T-helper 17 cell (primary cell): ENCODE measurements at places on chromosomes 5 and 9.

DNA sequence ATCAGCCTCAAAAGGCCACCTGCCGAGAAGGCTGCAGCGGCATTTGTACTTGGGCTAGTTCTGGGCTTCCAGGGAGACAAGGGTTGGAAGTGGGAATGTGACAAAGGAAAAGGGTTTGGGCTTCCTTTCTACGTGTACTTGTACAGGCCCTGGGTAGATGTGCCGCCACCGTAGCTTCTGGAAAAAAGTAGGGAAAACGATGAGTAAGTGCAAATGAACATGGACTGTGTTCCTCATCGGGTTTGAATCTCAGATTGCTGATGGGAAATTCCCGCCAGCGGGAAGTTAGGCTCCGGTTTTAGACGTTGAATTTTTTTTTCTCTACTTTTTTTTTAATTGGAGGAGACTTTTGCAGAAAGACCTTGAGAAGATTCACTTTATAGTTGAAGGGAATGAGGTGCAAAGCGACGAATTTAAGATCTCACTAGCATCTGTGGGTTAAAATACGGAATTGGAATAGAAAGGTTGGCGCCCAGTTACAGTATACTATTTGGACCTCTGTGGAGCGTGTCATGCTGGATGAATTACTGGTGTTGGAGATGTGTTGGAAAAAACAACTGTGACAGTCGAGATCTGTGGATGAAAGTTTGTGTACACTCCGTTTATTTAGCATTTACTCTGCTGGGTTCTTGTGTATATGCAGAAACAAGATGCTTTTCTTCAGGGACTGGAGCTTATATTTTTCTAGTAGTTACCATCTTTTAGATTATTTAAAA lies 1.2 kb downstream of the G3BP1 start:
- DNase-seq, result no peak

DNA sequence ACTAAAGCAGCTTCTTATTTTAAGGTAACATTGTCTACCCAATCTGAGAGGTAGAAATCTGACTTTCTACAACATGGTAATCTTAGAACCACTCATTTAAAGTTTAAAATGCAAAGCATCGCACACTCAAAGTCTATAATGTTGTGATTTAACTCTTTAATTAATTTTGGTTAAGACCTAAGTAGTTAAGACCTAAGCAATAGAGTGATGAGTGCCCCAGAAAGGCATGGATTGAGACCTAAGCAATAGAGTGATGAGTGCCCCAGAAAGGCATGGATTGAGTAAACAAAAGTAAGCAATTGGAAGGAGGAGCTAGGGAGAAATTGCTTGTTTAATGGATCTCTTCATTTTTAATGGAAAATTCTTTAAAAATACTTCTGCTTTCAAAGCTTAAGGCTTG lies 86.8 kb downstream of the NLN start:
- DNase-seq, result no peak

DNA sequence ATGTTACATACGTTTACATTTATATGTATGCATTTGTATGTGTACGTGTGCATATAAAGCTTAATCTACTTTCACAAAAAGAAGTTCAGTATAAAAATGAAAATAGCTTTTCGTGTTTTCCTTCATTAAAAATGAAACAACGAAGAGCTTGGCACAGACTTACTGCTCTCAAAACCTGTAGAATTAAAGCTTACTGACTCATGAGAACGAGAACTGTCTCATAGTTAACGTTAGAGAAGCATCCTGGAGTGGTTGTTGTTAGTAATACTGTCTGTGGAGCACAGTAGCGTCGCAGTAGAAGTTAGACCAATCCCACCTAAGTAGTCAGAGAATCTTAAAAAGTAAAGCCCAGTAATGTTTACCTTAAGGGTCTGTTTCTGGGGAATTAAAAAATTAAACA lies 1.3 kb downstream of the MAT2B start:
- no peak for DNase-seq

- DNase-seq, result no peak
Measured at GRCh38 chr5:181164076-181164952, 16.9 kb downstream of the OR2V2 start.

DNA sequence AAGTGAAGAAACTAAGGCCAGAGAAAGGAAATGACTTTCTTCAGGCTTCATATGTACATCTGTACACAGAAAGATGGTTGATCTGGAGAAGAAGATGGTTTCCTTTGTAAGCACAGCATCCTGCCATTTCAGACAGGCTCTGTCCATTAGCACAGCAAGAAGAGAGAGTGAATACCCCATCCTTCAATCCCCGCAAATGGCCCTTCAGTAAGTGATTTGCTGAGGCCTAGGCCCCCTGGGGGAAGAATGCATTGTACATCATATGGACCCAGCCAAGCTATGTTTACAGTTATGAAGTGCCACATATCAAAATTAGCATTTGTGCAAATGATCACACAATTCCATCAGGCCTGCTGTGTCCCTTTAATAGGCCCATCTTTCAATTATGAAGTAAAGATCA lies 657.4 kb downstream of the BRINP1 start:
- DNase-seq, result no peak

- DNase-seq, result no peak
Measured at GRCh38 chr5:157188270-157188669, 7.6 kb downstream of the ITK start.

DNA sequence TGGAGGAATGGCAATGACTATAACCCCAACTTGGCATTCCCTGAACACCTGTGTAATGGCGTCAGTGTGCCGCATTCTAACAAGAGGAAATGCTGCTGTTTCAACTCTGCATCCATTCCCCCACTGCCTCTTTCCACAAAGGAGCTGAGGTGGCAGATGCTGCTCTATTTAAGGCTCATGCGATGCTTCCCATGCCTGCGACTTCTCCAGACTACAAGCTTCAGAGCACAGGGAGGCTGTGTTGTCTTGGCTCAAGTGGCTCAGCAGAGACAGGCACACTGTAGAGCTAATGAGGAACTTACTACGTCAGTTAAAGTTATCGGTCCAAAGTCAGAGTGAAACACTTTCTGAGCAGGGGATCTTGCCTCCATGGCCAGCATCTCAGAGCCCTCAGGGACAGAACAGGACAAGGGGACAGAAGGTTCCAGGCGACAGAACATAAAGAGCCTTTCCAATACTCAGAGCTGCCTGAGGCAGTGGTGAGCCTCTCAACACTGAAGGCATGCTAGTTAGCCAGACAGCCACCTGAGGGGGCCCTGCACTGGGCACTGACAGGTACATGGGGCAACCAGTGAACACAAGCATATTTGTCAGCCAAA lies 21.8 kb downstream of the TNIP1 start:
- DNase-seq, result no peak

- DNase-seq, result peak; percentile 22
Measured at GRCh38 chr5:180860273-180860886, 696 bp downstream of the ZFP62 start.

DNA sequence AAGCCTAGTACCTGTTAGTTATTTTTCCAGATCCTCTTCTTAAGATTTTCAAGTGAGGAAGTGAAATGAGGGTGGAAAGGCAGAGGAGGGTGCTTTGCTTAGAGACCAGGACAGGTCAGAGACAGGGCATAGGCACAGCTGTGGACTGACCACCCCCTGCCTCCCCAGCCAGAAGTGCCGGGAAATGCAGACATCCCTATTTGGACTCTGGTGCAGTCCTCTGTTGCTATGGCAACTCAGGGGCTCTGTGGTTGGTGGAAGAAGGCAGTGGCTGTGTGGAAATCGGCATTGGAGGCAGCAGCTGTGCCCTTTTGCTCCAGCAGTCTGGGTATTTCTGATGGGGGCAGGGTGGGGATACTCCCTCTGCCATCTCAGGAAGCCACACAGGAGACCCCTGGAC lies 43.3 kb upstream of the NDFIP1 start:
- DNase-seq, result no peak

GRCh38 chr5:41735213-41735612 lies 135.0 kb downstream of the OXCT1 start:
- DNase-seq, result no peak

- no peak for DNase-seq
Measured at GRCh38 chr9:19050637-19051591, 1.7 kb downstream of the RRAGA start.

- DNase-seq, result no peak
Measured at GRCh38 chr9:128393145-128393775, 22.1 kb downstream of the URM1 start.

DNA sequence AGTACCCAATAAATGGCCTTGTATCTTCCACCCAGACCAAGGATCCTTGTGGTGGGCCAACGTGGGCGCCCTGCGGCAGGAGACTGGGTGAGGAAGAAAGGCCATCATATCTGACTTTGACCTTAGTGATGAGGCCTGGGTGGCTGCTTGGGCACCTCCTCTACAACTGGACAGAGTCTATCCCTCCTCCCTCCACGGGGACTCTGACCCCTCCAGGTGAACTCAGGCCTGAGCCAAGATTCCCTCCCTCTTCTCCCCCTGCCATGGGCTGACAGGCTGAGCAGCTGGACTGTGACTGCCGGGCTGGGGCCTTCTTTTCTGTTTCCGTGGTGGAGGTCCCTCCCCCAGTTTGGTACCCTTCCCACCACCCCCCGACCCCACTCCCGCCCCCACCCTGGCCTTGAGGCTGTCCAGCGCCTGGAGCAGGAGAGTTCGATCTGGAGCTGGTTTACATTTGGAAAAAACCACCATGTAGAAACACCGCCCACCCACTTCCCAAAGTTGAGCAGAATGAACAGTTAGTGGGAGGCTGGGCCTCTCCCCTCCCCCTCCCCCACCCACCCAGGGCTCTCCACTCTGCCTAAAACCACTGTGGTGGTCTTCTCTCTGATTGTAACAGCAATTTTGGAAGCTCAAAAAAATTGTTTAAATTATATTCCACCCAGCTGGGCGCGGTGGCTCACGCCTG lies 1.2 kb upstream of the PHYHD1 start:
- no peak for DNase-seq

GRCh38 chr5:143892271-143892670 lies 80.3 kb downstream of the HMHB1 start:
- no peak for DNase-seq

DNA sequence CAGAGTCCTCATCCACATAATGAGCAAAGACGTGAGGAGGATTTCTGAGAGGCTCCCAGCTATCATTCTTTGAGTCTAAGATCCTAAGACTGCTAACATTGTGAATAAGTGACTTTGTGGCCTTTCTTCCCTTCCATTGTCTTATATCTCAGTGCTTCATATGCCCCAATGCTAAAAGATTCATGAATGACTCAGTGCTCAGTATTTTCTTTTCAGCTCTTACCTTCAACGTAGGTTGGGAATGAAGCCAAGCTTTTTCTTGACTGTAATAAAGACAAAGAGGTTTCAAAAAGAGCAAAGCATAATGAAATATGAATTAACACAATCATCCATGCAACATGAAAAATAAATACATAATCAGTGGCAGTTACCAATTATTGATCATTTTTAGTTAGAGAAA lies 146.4 kb downstream of the ENTREP1 start:
- no peak for DNase-seq

- no peak for DNase-seq
Measured at GRCh38 chr9:128498911-128499310, 5.6 kb upstream of the GLE1 start.

- no peak for DNase-seq
Measured at GRCh38 chr9:134375430-134376385, 49.5 kb downstream of the RXRA start.

DNA sequence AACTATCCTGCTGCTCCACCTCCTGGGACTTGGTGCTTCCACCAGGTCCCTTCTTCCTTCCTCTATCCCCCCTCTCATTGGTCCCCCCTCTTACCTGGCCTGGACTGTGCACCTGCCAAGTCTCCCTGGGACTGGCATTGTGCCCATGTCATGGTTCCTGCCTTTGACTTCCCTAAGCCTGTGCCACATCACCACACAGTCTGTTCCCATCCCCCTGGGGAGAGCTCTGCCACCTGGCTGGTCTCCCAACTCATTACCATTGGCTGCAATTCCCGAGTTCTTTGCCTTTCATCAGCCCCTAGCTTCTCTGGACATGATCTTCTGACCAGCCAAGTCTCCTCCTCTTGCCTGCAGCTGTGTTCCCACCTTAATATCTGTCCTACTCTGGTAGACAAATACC lies 180.3 kb downstream of the SREK1 start:
- DNase-seq, result no peak

- DNase-seq, result no peak
Measured at GRCh38 chr9:123282362-123283047, 14.1 kb upstream of the STRBP start.

DNA sequence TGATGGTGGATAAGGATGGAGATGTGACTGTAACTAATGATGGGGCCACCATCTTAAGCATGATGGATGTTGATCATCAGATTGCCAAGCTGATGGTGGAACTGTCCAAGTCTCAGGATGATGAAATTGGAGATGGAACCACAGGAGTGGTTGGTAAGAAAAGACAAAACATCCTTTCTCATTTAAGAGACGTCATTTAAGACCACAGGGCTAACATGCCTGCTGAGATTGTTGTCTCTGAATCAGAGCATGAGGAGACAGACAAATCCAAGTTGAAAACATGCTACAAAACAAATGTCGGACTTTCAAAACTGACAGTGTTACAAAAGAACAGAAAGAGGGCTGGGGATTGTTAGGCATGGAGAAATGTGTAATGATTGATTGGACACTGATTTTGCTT lies 4.6 kb downstream of the CCT5 start:
- DNase-seq, result no peak

- DNase-seq, result no peak
Measured at GRCh38 chr9:137296670-137297664, 5.1 kb downstream of the NRARP start.

- no peak for DNase-seq
Measured at GRCh38 chr9:27505744-27506161, 18.3 kb upstream of the IFNK start.

- DNase-seq, result no peak
Measured at GRCh38 chr9:105967797-105968196, 273.5 kb downstream of the TMEM38B start.

- DNase-seq, result no peak
Measured at GRCh38 chr5:151110122-151110681, 29.4 kb upstream of the TNIP1 start.

- no peak for DNase-seq
Measured at GRCh38 chr5:142320430-142320738, 4.4 kb downstream of the SPRY4 start.

GRCh38 chr5:40605295-40605958 lies 74.3 kb upstream of the PTGER4 start:
- no peak for DNase-seq

- DNase-seq, result no peak
Measured at GRCh38 chr9:132531710-132532570, 50.5 kb upstream of the BARHL1 start.

- DNase-seq, result no peak
Measured at GRCh38 chr5:107199756-107200155, 471.0 kb downstream of the EFNA5 start.

DNA sequence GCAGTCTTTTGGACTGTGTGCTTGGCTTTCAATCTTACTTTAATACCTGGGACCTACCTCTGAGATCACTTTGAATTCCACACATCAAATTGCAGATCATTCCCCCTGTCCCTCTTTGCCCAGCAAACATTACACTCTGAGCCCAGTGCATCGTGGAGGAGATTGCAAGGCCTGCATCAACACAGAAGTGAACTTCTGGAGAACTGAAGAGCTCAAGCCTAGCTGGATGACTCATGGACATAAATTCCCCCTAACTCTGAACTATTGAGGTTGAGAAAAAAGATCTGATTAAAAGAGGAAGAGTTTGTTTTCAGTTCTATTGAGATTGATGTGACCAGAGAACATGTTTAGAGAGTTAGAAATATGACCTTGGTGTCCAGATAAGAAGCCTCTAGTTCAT lies 316.0 kb upstream of the DMAC1 start:
- no peak for DNase-seq
